ENCODE measurements at places on chromosomes 6 and 20.

GRCh38 chr20:15708984-15709598 is 864.2 kb downstream of the KIF16B start:
- DNase-seq = no peak

DNA sequence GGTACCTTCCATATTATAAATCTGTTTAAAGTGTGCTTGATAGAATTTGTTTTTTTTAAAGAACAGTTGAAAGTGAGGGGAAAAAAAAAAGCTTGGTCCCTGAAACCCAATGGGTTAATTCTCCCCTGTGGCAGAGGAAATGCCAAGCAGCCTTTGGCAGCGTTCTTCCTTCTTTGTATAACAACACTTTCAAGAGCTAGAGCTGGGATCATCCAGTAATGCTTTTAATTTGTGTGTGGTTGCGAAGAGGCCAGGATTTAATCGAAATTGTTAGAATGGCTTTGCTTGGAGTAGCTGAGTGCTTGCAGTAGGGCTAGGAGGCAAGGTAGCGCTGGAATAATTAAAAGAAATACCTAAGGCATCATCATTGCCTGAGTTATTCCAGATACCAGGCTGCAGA is 692.0 kb downstream of the DHX35 start:
- no peak for DNase-seq

- DNase-seq = peak; percentile 5
Observed at GRCh38 chr6:139534472-139535115, 160.1 kb upstream of the CITED2 start.

DNA sequence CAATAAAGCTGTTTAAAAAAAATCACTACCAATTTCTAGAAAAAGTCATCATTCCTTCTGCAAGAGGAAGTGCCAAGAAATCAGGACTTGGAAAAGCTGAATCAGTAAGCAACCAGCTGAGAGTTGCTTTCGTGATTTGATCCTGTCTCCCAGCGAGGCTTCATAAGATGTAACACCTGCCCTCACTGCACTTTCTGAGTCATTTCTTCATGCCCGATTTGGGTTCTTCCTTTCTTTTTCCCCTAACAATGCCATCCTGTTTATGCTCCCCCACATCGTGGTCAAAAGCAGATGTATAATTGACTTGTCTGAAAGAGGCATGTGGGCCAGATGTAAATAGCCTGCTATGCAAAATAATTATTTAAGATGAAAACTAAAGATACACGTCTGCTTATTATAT is 52.1 kb downstream of the RIPOR2 start:
- DNase-seq = no peak
